Spleen (tissue), 13 donors: ENCODE measurements at places on chromosomes 4 and X. TPM values are rescaled to one million over a fixed set of nuclear protein-coding genes. Genes with fewer than 3 reads are reported as not detected.

The COX7B2 gene
- not detected for total RNA-seq

The CLDN34 gene
- total RNA-seq: not detected

The SPP1 gene
- total RNA-seq: 1.5 TPM

The SLC6A14 gene
- total RNA-seq: not detected

The NLGN4X gene
- total RNA-seq: 9.8 TPM

The C1QTNF7 gene
- 5.3 TPM for total RNA-seq

The NDNF gene
- total RNA-seq: 0.82 TPM

The PDK3 gene
- total RNA-seq: 27.1 TPM

The SLC25A5 gene
- 215 TPM for total RNA-seq

- no peak overlapping the region for H3K27ac ChIP-seq
- H3K27me3 ChIP-seq: no peaks in the 10 kb centered on the region
- no peaks in the 10 kb centered on the region for H3K36me3 ChIP-seq
- H3K4me1 ChIP-seq: no peaks in the 10 kb centered on the region
These were observed 12.2 kb upstream of the DUSP9 start for GRCh38 chrX:153634832-153635231.

GRCh38 chrX:100797359-100797758 is 22.8 kb upstream of the CSTF2 start:
- H3K4me3 ChIP-seq: no peak overlapping the region
- DNase-seq: no peak
- no peak overlapping the region for H3K27ac ChIP-seq
- H3K36me3 ChIP-seq: no peaks in the 10 kb centered on the region

DNA sequence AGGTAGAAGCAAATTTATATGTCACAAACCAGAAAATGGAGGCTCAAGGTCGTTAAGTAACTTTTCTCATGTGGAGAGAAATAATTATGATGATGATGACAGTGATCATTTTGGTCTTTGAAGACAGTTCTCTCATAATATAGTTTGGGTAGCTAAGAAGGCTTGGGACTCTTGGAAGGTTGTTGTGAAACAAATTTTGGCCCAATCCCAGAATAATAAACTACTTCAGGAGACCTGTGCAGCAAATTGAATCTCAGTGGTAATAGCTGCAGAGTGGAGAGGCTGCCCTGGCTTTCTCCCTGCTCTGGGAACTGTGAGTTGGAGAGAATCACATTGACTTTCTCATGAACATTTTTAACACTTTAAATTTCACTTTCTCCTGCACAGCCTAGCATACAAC is 217.2 kb upstream of the BOD1L1 start:
- no peaks in the 10 kb centered on the region for H3K4me1 ChIP-seq
- no peak for DNase-seq
- no peak overlapping the region for H3K27ac ChIP-seq

DNA sequence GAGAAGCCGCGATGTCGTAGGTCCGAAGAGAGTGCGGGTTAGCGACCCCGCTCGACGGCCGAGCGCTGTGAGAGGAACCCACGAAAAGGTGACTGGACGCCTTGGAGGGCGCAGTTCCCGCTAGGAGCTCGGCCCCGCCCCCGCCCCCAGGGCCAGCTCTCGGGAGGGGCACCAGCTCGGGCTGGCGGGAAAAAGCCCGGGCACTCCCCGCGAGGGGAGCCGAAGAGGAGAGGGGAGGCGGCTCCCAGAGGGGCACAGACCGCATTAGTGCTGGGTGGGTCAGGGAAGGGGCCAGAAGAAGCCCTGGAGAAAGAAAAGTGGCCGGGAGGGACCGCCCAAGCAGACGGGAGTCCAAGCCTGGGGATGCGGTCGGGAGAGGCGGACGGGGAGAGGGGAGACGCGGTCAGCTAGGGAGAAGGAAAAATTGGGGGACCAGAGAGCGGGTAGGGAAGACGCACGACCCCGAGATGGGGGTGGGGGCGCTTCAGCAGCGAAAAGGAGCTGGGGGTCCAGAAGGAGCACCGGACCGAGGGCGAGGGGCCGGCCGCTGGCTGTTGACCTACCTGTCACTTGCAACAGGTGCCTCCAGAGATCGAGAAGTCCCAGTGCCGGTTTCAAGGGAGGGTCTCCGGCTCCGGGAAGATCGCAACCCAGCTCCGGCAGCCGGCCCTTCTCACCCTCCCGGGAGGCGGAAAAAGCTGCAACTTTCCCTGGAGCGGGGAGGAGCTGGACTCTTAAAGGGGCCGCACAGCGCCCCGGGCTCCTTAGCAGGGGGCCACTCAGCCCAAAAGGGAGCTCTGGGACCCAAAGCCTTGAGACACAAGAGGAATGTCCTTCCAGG is at the start of gene SYTL4:
SYTL4 (minus strand) TSS at position 681 of the 841 bp plus-strand sequence. CDS start 30,084 bp downstream, outside the sequence.
- H3K4me3 ChIP-seq: peak within 1 kb of the TSS; percentile 61
- no peaks in the 10 kb centered on the region for H3K36me3 ChIP-seq
- DNase-seq: peak; percentile 75
- H3K27ac ChIP-seq: peak within 1 kb of the TSS; percentile 46
- H3K4me1 ChIP-seq: no peaks in the 10 kb centered on the region

GRCh38 chr4:2083116-2083825 is 24.1 kb downstream of the NAT8L start:
- H3K27ac ChIP-seq: no peak overlapping the region
- H3K27me3 ChIP-seq: no peaks in the 10 kb centered on the region
- no peak overlapping the region for H3K4me3 ChIP-seq
- DNase-seq: peak; percentile 39

- no peak overlapping the region for H3K27ac ChIP-seq
- H3K4me1 ChIP-seq: no peaks in the 10 kb centered on the region
- no peak for DNase-seq
- no peak overlapping the region for H3K4me3 ChIP-seq
- no peaks in the 10 kb centered on the region for H3K27me3 ChIP-seq
These were observed 389.0 kb upstream of the ZFP42 start for GRCh38 chr4:187606581-187606980.

- no peak overlapping the region for H3K4me3 ChIP-seq
- no peak overlapping the region for H3K27ac ChIP-seq
- no peaks in the 10 kb centered on the region for H3K27me3 ChIP-seq
- no peak for DNase-seq
- peaks cover 6% of the 10 kb centered on the region for H3K4me1 ChIP-seq
- no peaks in the 10 kb centered on the region for H3K36me3 ChIP-seq
These were observed 16.7 kb downstream of the BLOC1S4 start for GRCh38 chr4:6732441-6733357.

GRCh38 chrX:120456973-120457372 is 12.1 kb downstream of the LAMP2 start:
- H3K27ac ChIP-seq: no peak overlapping the region
- no peaks in the 10 kb centered on the region for H3K27me3 ChIP-seq
- no peak overlapping the region for H3K4me3 ChIP-seq
- DNase-seq: no peak
- H3K36me3 ChIP-seq: no peaks in the 10 kb centered on the region
- peaks cover 11% of the 10 kb centered on the region for H3K4me1 ChIP-seq

DNA sequence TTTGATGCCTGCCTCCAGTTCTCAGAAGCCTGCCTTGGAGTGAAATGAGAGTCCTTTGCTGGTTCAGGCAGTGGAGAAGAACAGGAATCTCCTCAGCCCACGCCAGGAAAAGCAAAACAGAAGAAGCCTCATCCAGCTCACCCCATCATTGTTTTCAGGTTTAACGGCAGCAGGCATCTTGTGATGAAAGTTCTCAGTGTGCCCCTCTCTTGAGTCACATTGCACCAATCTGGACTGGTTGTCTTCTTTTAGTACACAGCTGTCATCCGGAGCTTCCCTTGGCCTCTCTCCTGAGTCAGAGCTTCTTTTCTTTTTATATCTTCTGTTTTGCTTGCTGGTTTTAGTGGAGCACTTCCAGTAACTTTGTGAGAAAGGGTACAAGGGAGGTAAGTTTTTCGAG is 50.9 kb downstream of the TSPAN7 start:
- H3K4me3 ChIP-seq: no peak overlapping the region
- peaks cover 3% of the 10 kb centered on the region for H3K4me1 ChIP-seq
- H3K27me3 ChIP-seq: no peaks in the 10 kb centered on the region
- DNase-seq: no peak
- H3K27ac ChIP-seq: no peak overlapping the region

DNA sequence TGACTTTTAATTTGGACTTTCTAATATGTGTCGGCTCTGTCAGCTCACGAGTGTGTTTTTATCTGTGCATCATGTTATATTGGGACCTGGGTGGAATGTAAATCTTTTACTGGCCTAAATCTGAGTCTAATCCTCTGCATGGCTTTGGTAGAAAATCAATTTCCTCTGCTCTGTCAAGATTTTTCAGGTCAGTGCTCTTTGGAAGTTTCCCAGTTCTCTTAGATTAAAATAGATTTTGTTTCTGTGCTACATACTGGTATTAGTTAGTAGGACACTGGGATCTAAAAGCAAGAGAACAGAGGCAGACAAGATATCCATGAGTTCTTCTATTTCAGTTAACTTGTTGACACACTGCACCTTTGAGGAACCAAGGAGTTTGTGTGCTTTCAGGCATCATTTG is 39.7 kb downstream of the REPS2 start:
- no peaks in the 10 kb centered on the region for H3K4me1 ChIP-seq
- H3K36me3 ChIP-seq: no peaks in the 10 kb centered on the region
- no peak for DNase-seq
- no peak overlapping the region for H3K27ac ChIP-seq

DNA sequence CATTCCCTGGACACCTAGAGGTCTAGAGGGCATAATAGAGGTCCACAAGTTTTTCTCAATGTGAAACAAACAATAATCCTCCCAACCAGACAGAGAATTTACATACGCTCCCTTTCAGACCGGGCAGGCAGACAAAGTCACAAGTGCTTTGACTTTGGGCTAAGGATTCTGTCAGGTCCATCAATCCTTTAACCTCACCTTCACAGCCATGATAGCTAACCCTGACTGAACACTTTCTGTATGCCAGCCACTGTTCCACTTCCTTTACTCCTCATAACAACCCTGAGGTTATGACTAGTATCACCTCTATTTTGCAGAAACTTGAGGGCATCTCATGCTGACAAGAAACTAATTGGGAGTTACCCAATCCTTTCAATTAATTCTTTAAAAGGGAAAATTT is 118.8 kb upstream of the AFF2 start:
- H3K36me3 ChIP-seq: no peaks in the 10 kb centered on the region
- peaks cover 8% of the 10 kb centered on the region for H3K4me1 ChIP-seq
- peak overlapping the region; percentile 81 for H3K27ac ChIP-seq
- no peak for DNase-seq

- H3K27me3 ChIP-seq: no peaks in the 10 kb centered on the region
- no peak overlapping the region for H3K27ac ChIP-seq
- H3K36me3 ChIP-seq: no peaks in the 10 kb centered on the region
- peaks cover 19% of the 10 kb centered on the region for H3K4me1 ChIP-seq
These were observed 9.9 kb downstream of the TEC start for GRCh38 chr4:48259748-48260147.
